ENCODE measurements at places on chromosomes 11 and 22.

DNA sequence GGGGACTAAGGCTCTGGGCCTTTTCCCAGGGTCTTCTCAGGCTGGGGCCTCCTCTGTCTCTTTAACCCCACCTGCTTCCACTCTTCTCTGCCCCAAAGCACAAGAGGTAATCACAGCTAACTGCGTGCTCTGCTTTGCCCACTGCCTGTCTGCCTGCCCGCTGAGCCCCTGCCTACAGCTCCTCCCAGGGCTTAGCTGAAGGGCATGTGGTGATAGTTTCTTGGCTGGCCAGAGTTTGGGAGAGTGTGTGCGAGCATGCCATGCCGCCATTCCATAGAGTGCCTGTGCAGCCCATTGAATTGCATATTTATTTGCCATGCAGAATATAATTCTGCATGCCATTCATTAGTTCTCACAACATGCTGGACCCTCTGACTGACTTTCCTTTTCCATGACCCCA, 32.5 kb downstream of the PHLDB1 start:
- no peak for DNase-seq

GRCh38 chr11:134142536-134142935, 73.7 kb downstream of the JAM3 start:
- DNase-seq, result no peak

DNA sequence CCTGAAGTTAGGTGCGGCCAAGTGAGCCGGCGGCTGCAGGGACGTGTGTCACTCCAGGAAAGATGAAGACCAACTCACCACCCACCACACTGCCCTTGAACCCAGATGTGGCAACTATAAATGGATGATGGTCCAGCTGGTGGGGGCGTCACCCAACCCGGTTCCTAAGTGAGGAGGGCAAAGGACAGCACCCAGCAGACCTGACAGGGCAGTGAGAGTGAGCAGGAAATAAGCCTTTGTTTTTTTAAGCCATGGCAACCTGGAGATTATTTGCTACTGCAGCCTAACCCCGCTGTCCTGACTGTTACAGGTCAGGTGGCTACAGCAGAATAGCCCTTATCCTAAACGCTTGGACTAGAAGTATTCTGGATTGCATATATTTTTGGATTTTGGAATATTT, 228.9 kb downstream of the CTTN start:
- DNase-seq, result no peak

DNA sequence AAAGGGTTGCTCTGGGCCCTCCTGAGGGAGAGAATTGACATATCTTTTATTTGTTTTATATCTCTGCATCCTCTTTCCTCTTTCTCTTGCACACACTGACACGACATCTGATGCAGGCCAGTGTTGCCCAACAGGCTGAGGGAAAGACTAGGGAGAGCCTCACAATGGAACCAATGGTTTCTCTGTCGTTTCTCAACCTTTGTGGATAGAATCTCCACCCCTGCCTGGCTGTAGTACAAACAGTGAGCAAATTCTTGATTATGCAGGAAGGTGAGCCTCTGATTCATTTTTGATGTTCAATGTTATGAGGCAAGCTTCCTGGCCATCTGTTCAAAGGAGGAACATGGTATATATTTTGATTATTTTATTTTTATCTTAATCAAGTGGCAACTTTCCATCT, 49.8 kb upstream of the PLET1 start:
- DNase-seq, result no peak

DNA sequence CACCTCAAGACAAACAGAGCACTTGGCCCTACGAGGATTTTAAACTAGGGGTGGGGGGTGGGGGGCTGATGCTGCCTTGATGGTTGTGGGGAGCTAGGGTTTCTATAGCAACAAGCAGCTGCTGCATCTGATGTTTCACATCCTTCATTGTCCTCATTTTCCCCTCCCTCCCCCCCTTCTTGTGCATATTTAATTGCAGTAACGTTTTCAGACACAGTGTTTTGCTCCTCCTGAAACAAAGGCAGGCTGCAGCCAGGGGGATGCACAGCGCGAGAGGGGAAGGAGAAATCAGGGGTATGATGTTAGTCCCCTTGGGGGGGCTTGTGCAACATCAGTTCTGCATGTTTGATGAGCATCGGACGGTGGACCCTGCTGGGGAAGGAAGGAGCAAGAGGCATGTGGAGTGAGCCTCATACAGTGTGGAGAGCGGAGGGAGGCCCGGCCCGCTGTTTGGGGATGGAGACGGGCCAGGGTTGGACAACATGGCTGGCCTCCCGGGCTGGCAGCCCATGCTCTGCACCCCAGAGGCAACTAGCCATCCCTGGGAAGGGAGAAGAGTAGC, 208.3 kb downstream of the CEP164 start:
- DNase-seq, result no peak

DNA sequence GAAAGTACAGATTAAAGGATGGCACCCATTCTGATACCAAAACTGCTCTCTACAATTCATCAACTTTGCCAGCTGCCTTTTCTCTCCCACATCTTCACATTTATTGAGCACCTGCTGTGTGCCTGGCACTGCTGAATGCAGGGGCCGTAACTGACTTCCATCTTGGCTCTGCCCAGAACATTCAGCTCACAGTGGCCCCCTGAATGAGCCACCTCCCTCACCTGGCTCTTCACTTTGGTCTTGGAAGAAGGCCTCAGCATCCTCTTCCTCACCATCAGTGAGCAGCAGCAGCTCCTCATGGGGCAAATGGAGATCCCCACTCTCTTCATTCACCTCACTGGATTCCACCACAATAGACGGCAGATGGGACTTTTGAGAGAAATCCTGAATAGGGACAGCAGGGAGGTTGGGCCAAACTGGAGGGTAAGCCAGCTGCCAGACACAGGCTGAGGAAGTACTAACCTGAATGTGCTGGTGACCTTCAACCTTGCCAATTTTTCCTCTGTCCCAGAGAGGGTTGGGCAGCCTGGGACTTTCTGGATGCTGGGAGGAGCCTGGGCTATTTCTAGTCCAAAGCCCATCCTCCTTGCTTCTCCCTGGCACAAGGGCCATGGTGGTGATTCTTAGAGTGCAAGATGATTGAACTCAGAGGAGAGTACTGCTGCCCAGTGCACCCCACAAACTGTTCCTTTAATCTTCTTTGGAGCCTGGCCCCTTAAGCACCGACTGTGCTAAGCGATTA, 1.9 kb upstream of the UQCC3 start:
- no peak for DNase-seq

- no peak for DNase-seq
Measured at GRCh38 chr22:26898946-26899605, 241.7 kb downstream of the MIAT start.

Measured in HTR-8/SVneo (cell line).